HCT116 (cell line): ENCODE measurements at places on chromosomes 4 and X. TPM values are rescaled to one million over a fixed set of nuclear protein-coding genes. Genes with fewer than 3 reads are reported as not detected.

DNA sequence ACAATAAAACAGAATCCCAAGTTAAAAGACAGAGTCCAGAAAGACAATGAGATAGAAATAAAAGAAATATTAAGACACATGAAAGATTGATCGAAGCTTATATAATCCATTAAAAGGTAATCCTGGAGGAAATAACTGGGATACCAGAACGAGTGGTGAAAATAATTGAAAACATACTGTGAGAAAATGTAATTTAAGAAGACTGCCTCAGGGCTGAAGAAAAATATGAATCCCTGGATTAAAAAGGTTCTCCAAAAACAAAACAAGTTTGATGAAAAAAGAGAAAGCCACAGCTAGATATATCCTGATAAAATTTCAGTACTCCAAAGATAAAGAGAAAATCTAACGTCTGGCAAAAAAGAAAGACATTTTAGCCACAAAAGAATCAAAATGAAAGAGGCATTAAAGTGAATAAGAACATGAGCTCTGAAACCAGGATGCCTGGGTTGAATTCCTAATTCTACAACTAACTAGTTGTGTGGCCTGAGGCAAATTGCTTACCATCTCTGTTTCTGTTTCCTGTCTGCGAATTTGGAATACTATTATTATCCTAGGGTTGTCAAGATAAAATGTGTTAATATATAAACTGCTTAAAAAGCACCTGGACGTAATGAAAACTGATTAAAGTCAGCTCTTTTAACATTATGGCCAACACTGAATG lies 5.5 kb downstream of the DDX60L start:
- no peak for DNase-seq

GRCh38 chrX:13923289-13923688 lies 106.4 kb upstream of the GPM6B start:
- no peak for DNase-seq

GRCh38 chrX:114015966-114016365 lies 567.9 kb upstream of the HTR2C start:
- no peak for DNase-seq

DNA sequence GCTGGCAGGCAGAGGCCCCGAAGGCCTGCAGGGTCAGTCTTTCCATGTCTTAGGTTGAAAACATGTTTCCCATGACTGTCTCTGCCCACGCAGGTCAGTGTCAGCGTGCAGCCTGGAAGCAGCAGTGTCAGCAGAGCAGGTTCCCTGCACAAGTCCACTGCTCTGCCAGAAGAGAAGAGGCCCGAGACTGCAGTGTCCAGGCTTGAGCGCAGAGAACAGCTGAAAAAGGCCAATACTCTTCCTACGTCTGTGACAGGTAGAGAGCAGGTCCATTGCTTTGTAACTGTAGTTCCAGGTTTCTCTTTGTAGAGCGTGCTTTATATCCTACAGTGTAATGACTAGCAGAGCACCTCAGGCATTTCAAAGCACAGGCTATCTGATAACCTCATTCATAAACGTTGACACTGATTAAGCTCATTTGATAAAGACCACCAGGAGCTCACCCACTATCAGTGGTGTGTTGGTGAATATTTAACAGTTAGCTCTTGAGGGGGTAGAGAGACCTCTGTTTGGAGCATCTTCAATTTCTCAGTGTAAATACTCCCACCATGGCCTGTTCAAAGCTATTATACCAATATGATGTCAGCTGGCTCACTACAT lies 63.2 kb downstream of the AASDH start:
- no peak for DNase-seq

- DNase-seq, result no peak
Measured at GRCh38 chrX:39809331-39809730, 288.4 kb downstream of the BCOR start.

DNA sequence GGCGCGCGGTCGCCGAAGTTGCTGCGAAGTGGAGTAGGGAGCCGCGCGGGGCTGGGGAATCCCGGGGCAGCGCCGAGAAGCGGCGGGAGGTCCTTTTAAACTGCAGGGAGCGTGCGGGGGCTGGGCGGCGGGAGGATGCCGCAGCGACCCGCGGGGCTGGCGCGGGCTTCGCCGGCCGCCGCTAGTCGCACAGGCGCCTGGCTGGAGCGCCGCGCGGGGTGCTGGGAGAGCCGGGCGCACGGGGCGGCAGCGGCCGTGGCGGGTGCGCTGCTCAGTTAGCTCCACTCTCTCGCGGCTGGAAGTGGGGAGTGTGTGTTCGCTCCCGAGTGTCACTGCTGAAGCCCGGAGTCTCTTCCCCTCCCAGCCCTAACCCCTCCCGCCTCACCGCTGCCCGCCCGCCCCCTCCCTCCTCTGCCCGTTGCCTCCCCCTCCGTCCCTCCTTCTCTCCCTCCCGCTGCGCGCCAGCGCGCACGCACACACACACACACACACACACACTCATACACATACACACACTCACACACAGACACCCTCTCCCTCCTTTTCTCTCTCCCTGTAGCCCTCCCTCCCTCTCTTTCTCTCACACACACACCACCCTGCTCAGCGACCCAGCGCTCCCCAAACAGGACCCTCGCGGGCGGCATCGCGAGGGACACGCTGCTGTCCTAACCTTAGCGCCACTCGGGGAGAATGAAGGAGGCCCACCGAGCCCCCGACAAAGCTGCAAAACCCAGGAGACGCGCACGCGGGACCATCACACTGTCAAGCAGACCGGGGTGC lies at the start of gene NDNF:
Gene NDNF (minus strand): TSS at position 312 of the 780 bp plus-strand sequence. CDS start 26,698 bp downstream, outside the sequence.
- DNase-seq, result no peak

GRCh38 chr4:6033381-6033780 lies 15.2 kb upstream of the C4orf50 start:
- DNase-seq, result no peak

DNA sequence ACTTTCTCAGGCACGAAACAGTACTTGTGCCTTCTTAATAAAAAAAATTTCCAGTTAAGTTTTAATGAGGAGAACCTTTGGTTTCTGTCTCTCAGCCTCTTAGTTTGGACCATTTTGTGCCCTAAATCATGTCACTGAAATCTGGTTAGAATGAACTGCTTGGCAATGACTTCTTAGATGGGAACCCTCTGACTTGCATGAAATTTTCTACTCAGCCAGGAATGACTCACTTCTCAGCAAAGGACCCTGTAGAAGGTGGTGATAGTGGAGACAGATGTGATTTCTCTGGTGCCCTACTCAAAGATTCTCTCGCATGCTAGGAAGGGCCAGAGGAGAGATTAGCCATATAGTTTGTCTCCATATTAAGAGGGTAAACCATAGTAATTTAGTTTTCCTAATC lies 50.5 kb downstream of the RASL11B start:
- DNase-seq, result no peak

- no peak for DNase-seq
Measured at GRCh38 chrX:11648705-11649519, 16.8 kb downstream of the ARHGAP6 start.

GRCh38 chrX:148047200-148047599 lies 66.1 kb downstream of the FMR1NB start:
- no peak for DNase-seq

DNA sequence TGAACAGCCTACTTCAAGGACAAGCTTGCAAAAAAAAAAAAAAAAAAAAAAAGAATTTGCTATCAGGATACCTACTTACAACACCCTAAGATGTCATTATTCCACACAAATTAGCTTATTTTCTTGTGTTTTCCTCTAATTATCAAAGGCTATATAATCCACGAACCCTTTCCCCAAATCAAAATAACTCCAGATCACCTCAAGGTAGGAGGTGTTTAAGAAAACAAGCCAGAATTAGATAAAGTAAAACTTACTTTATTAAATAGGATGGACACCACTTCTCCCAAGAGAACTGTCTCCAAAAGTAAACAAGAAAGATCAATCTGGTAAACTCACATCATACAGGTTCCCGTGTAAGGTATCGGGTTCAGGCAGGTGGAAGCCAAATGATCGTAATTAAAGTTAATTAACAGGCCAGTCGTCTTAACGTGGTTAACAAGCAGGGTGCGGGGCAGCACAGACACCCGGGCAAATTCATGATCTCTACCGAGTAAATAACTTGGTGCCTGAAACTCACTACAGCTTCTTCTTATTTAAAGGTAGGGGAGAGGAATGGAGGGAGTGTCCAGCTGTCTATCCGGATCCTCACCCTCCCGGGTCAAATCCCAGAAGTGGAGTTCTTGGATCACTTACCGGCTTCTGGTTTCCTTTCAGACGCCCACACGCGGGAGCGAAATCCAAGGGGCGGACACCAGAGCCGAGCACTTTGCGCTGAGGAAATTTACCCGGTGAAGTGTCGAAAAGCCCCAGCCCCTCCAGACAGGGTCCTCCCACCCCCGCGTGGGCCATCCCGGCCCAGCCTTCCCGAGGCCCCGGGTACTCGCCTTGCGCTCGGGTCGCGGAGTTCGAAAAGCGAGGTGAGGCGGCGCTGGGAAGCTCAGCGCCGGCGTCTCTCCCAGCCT lies 708 bp downstream of the ARAP2 start:
- no peak for DNase-seq

- no peak for DNase-seq
Measured at GRCh38 chrX:23749129-23749528, 6.1 kb upstream of the ACOT9 start.

DNA sequence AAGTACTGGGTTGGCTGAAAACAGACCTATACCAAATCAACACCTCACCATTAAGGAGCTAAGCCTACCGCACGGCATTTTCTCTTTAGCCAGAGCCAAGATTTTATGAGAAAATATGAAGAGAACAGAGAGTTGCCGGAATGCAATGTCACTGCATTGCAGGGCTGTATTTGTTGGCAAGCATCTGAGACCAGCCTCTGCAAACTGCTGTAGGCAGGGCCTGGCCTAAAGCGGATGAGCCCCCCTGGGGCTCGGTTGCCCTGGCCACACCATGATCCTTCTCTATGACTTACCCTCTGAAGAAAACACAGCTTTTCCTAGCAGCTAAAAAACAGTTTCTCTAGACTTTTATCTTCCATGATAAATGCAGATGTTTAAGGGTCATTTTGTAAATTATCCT lies 120.5 kb upstream of the SORBS2 start:
- DNase-seq, result no peak

DNA sequence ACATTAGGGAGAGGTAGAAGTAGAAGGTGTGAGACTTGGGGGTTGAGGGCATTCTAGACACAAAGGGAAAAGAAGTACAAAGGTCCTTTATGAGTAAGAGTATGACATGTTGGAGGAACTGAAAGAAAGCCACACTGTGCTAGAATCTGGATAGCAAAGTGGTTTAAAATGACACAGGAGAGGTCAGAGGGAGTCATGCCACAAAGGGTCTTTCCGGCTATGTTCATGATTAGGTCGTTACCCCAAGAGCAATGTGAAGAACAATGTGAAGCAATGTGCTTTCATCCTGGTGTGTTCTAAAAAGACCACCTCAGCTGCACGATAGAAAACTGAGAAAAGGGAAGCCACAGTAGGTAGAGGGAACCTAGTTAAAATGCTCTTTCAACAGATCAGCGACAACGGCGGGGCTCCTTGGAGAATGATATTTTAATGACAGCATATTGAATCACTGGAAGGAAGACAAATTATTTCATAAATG lies 29.2 kb downstream of the SMIM14 start:
- DNase-seq, result no peak

- DNase-seq, result no peak
Measured at GRCh38 chr4:28075401-28075956, 1214.8 kb downstream of the STIM2 start.

DNA sequence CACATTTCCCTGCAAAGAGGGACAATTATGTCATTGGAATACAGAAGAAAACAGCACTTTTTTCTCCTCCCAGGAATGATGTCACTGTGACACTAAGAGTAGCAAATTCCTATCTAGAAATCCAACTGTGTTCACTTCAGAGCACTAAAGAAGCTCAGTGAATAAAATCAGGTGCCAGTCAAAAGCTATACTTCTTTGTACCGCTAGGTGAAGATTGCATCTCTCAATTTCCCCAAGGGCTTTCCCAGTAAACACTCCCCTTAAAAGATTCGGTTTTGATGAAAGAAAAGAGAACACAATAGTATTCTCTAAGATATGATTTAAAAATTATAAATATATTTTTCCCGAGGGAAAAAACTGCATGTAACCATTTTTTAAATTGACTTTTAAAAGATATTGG lies 104.7 kb upstream of the MID1 start:
- DNase-seq, result no peak

DNA sequence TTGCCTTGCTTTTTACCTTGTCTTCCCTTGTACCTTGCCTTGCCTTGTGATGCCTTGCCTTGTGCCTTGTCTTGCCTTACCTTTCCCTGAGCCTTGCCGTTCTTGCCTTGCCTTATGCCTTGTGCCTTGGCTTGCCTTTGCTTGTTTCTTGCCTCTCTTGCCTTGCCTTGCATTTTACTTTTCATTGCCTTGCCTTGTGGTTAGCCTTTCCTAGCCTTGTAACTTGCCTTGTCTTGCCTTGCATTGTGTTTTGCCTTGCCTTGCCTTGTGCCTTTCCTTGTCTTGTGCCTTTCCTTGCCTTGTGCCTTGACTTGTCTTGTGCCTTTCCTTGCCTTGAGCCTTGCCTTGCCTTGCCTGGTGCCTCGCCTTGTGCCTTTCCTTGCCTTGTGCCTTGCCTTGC lies 84.6 kb downstream of the TAB3 start:
- no peak for DNase-seq

DNA sequence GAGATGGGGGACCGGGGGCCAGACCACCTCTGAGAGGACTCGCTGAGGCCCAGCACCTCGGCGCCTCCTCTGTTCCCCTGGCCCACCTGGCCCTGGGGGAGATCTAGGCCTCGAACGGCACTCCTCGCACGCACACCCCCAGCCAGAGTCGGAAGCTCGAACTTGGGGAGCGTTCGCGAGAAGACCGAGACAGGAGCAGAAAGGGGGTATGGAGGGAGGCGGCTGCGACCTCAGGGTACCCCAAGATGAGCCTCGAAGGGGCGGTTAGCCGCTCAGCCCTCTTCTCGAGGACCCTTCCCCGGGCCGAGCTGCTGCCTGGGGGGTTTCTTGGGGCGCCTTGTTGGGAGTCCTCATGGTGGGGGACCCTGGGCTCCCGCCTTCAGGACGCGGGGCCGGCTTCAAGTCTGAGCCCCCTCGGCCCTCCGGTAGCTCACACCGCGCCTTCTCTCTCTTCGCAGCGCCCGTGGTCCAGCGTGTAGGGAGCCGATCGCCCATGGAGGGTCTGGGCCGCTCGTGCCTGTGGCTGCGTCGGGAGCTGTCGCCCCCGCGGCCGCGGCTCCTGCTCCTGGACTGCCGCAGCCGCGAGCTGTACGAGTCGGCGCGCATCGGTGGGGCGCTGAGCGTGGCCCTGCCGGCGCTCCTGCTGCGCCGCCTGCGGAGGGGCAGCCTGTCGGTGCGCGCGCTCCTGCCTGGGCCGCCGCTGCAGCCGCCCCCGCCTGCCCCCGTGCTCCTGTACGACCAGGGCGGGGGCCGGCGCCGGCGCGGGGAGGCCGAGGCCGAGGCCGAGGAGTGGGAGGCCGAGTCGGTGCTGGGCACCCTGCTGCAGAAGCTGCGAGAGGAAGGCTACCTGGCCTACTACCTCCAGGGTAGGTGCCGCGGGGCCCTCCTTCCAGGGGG lies 706 bp downstream of the DUSP9 start:
- DNase-seq, result no peak

GRCh38 chr4:107449611-107450369 lies 270.2 kb downstream of the PAPSS1 start:
- DNase-seq, result no peak

- DNase-seq, result no peak
Measured at GRCh38 chr4:95217197-95217596, 331.6 kb downstream of the UNC5C start.

Gene SMPX
- total RNA-seq, result 0.59 TPM

Gene CHRDL1
- 0.05 TPM for total RNA-seq

Gene RAI2
- not detected for total RNA-seq

Gene CDX4
- not detected for total RNA-seq

Gene F8A1
- 28.8 TPM for total RNA-seq

Gene SPANXB1
- not detected for total RNA-seq
